ENCODE measurements at places on chromosomes 16 and 17. TPM values are rescaled to one million over a fixed set of nuclear protein-coding genes. Genes with fewer than 3 reads are reported as not detected.

DNA sequence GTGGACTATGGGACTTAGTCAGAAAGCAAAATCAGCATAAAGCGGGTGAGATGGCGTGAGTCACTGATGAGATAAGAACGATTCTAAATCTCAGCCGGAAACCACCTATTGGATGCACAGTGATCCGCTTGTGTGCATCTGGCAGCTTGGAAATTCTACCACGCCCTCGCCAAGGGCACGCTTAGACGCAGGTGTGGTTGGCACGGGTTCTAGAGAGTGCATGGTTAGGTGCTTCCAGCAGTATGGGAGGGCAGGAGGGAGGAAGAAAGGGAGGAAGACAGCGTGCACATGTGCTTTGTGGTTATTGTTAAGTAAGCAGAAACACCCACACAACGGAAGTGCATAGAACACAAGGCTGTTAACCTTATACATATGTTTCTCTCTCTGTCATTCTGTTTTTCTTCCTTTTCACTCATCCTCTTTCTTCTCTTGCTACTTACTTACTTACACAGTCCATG, 374.0 kb upstream of the ASIC2 start:
- DNase-seq, result peak; percentile 7

- DNase-seq, result no peak
Measured at GRCh38 chr16:27374221-27374803, 27.7 kb upstream of the IL21R start.

DNA sequence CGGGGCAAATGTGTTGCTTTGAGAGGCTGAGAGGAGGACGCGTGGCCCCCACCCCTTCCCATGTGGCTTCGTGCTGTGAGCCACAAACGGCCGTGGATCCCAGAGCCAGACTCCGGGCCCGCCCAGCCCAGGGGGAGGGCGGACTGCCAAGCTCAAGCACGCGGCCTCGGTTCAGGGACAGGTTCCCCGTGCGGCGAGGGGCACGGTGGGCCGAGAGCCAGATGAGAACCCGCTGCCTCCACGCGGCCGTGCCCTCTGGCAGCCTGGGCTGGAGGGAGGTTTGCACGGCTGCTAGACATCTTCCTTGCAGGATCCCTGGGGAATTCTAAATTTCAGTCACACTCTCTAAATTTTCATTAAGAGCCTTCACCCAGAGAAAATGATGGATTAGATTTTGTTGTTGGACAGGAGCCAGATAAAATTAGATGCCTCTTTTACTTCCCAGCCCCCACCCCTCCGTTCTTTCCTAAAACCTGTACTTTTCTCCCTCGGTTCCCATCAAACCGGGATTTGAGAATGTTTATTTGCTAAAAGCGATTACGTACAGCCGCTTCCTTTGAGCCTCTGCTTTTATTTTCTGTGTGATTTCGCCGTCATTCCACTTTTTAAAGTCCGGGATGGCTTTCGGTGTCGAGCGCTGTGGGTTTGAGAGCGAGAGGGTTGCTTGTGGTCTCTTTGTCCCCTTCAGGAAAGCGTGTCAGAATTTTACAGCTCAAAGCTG, 25.0 kb upstream of the GNG13 start:
- peak; percentile 62 for DNase-seq

The BLTP2 gene
- 13.3 TPM for polyA plus RNA-seq

- peak; percentile 28 for DNase-seq
Measured at GRCh38 chr17:33779234-33779591, 475.9 kb upstream of the CCL2 start.

The ELP5 gene
- polyA plus RNA-seq, result 24.4 TPM

The SLC5A10 gene
- 0.06 TPM for polyA plus RNA-seq
